Endothelial cell of umbilical vein (primary cell): ENCODE measurements at places on chromosomes 1 and 21. TPM values are rescaled to one million over a fixed set of nuclear protein-coding genes. Genes with fewer than 3 reads are reported as not detected.

DNA sequence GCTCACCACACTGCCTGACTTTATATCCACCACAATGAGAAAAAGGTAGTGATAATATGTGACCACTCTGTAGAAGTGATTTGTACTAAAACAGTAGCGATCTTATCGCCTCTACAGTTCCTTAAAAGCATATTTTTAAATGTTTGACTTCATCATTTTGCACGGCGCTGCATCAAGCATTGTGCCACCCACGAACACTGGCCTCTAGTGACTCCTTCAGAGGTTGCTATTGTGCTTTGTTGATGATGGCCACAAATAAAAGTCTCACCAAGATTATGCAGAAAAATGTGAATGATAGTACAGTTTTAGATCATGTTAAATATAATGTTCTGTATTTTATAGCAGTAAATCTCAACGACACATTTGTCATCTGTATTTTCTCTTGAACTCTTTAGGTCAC, 186.5 kb upstream of the NCAM2 start:
- no peak for DNase-seq

DNA sequence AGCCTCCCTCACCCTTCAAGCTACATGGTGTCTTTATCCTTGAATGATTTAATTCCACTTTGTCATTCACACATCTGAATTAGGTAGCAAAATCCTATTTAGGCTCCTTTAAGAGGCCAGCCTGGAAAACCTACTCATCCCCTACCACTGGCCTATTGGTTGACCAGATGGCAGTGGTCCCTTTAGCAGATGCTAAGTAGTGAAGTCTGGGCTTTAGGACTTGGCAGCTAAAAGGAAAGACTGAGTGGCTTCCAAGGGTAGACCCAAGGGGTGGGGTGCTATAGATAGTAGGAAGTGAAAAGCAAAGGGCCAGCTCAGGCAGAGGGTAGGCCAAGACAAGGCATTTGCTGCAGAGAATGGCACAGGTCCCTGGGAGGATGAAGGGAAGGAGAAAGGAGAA, 46.6 kb downstream of the KCNJ6 start:
- DNase-seq: no peak

DNA sequence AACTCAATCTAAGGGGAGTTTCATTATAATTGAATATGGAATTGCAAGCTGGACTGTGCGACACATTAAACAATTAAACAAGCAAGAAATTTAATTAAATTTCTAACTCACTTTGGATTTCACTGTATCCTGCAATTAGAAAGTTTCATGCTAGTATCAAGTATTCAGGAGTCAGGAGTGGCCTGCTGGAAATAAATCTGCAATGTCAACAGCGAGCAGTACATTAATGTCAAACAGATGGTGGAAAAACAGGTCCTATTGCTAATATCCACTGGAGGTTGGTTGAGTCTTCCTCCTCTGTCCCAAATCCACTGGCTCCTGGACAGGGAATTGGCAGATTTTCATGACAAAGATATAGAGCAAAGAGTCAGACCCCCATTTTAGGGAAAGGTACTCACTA, 237.1 kb downstream of the VAV3 start:
- DNase-seq: no peak

- DNase-seq: no peak
Observed at GRCh38 chr1:87450615-87451209, 122.0 kb downstream of the LMO4 start.

DNA sequence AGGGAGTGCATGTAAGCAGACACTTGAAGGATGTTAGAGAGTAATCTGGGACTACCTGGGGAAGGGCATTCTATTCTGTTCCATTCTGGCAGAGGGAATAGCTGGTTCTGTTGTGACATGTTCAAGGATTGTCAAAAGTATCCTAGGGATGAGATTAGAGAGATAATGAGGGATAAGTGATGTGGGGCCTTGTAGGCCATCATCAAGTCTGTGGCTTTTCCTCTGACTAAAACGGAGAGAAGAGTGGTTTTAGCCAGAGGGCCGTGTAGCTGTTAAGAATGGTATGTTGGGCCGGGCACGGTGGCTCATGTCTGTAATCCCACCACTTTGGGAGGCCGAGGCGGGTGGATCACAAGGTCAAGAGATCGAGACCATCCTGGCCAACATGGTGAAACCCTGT, 23.6 kb downstream of the TGFB2 start:
- no peak for DNase-seq

DNA sequence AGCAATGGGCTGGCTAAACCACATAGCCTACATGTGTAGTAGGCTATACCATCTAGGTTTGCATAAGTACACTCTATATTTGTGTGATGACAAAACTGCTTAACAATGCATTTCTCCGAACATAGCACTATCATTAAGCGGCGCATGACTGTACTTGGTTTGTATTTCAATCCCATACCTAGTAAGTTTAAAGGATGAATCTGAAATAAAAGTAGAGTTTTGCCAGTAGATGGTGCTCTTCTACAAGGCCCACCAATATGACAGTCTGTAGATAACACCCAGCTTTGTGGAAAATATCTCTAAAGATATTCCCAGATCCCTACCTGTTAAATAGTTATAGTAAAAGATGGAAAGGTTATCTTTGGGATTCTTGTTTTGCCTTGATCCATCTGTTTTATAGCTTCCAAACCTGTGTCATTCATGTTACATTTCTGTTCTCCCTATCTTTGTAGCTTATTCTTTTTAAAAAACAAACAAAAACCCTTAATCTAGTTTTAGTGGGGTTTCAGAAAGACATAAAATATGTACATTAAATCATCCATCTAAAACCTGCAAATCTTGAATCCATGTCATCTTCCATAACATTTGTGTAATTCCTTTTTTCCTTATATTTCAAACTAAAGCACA, 33.9 kb upstream of the ASPM start:
- DNase-seq: peak; percentile 46

DNA sequence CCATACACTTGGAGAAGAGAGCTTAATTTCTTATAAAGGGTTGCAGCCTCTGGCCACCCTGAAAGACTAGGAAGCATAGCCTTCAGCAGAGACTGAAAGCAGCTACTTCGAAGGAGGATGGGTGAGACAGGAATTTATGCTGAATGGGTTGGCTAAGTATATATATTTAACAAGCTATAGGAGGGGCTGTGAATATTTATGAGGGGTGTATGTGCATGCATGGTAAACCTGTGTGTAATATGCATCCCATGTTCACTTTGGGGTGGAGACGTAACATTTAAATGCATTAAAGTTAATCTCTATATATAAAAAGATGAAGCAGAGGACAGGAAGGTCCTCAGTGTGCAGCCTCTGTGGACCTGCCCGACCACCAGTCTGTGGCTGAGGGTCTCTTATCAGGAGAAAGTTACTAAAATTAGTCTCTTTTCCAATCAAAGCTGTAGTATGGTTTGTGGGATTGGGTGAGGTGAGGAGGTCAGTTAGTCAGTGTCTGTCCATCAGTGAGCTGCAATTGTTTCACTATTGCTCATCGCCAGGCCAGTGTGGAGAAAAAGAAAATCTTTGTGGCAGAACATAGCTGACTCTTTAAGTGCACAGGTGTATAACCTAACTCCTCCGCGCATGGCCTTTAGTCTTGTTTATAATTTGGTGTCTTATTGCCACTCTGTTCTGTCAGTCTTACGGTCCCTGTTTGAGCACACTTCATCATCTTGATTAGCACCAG, 35.4 kb upstream of the DSCAM start:
- DNase-seq: no peak

DNA sequence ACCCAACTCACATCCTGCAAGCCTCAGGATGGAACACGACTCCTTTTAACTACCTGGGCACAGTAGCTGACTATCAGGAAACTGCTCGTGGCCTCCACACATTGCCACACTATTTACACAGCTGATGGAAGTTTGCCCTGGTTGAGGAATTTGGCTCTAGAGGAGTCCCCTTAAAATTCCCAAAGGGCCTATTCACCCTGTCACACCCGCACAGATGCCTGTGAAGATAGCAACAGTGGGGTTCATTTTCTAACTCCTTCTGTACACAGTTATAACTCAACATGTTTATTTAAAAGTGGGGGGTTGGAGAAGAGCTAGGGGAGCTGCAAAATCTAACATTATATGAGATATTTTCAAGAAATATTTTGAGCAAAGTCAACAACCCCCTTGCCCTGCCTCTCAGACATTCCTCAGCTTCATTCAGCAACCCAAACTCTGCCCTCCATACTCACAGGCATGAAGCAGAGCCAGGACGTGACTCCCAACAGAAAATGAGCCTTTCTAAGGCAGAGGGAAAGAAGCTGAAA, 35.8 kb upstream of the CCN1 start:
- DNase-seq: peak; percentile 23

DNA sequence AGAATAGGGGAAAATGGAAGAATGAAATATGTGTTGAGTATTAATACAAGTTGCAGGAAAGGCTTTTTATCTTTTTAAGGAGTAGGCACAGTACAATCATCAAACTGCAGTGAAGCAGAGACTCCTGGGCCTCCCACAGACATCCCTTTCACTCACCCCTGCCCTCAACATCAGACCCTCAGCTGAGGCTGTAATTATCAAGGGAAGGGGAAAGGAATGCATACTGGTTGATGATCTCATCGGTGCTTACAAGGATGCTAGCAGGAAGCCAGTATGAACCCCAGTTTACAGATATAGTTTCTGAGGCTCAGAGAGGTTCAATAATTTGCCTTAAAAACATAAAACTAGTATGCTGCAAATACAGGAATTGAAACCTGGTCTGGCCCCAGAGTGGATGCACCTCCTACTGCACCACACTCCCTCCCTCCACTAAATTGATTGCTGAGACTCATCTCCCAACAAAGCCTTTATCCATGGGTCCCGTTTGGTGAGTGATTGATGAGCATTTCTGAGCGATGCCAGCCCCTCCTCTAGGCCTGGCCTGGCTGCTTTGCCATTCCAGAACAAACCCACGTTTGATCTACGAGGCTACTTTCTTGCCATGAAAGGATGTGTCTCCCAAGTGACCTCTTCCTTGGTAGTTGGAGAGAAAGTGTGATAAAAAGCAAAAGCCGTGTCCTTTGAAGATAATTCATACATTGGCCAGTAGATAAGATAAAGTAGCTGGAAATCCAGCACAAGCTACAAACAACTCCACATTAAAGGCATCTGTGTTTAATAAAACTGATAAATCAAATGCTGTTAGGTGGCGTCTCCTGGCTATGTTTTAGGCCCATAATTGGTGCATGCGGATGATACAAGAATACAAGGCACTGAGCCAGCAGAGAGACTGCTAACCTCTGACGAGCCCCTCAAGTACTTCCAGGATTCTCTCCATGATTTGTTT, 233.9 kb upstream of the CAMK1G start:
- no peak for DNase-seq

DNA sequence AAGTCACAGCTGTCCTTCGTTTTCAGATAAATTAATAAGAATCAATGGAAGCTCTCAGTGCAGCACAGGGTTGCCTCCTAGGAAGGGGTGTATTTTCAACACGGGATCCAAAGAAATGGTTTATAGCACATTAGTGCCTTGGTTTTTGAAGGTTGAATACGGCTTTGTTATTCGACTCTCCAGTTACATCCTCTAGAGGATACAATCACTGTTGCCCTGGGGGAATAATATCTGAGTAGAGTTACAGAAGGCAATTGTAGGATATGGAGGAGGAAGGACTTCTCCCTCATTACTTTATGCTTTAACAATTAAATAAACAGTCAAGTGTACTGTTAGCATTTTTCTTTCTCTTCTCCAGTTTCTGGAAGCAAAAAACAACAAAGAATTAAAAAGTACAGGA, 14.3 kb upstream of the ZNF326 start:
- DNase-seq: no peak

TMEM269 gene
- 0.03 TPM in 1 of 2 replicates, not detected in the other for polyA plus RNA-seq

NLRP3 gene
- polyA plus RNA-seq: 0.08 and 0.29 TPM in 2 replicates

LY9 gene
- polyA plus RNA-seq: not detected in 2 replicates

MEX3A gene
- polyA plus RNA-seq: 20.2 and 22.0 TPM in 2 replicates

FDPS gene
- polyA plus RNA-seq: 508 and 646 TPM in 2 replicates

AMY1B gene
- not detected in 2 replicates for polyA plus RNA-seq

MATN1 gene
- polyA plus RNA-seq: 0.13 and 0.36 TPM in 2 replicates
